ENCODE measurements at places on chromosomes 2 and 18.

GRCh38 chr2:199838399-199838798, 12.6 kb downstream of the FTCDNL1 start:
- no peak for DNase-seq

- no peak for DNase-seq
These were observed 77.2 kb upstream of the SLC38A11 start for GRCh38 chr2:165032559-165032958.

DNA sequence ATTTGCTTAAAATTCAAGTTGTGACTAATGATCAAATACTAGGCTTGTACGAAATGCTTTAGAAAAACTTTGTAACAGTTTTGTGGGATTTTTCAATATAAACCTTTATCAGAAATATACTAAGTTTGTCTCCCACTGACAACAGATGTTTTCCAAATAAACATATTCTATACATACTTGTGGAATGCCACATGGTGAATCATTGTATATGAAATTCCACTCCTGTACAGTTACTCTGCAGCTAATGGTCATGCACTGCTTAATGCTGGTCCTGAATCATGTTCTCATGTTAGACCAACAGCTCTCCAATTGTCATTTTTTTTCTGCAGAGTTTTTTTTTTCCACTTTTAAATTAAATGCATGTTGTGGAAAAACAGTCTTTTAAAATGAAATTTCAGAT, 90.1 kb downstream of the DPP4 start:
- no peak for DNase-seq

GRCh38 chr2:229244975-229245374, 26.1 kb downstream of the PID1 start:
- no peak for DNase-seq

GRCh38 chr2:237116431-237116830, 30.7 kb downstream of the COPS8 start:
- no peak for DNase-seq

DNA sequence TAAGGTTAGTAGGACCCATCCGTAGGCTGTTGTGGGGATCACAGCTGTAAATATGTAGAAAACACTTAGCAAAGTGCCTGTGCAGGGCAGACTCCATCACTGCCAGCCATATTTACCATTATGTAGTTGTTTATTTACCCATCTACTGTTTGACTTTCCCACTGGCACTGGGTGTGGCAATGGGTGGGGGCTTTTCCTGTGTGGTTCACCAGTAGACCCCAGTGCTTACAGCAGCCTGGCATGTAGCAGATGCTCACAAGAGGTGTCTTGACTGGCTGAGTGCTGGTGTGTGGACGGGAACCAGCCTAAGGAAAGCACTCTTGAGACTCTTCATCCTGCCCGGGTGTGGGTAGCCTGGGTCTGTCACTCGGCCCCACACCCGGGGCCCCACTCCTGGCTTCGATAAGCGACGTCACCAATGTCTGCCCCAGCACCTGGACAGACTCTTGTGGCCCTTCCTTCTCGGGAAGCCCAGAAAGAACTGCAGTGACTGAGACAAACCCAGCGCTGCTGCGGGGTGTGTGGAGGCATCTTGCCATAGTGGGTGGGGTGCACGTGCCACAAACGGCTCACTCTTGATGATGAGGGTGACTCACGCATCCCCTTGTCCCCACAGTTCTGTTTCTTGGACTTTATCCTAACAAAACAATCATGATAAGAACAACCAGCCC, 78.3 kb downstream of the HDAC4 start:
- no peak for DNase-seq

GRCh38 chr2:78734221-78734620, 291.3 kb upstream of the REG3G start:
- DNase-seq, result no peak

DNA sequence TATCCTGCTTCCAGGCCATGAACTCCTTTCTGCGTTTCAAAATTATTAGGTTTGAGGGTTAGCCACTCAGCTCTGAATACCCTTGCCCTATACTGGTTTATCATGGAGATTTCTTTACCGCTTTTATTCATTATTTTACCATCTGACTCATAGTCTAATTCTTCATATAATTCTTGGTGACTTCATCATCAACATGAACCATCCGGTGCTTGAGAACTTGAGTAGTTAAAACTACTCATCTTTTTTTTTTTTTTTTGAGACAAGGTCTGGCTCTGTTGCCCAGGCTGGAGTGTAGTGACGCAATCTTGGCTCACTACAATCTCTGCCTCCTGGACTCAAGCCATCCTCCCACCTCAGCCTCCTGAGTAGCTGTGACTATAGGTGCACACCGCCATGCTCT, 94.2 kb upstream of the LHCGR start:
- no peak for DNase-seq

GRCh38 chr2:232085826-232086425, 124.4 kb downstream of the DIS3L2 start:
- DNase-seq, result no peak

- no peak for DNase-seq
These were observed 297.9 kb downstream of the NDUFA10 start for GRCh38 chr2:239727182-239727775.

DNA sequence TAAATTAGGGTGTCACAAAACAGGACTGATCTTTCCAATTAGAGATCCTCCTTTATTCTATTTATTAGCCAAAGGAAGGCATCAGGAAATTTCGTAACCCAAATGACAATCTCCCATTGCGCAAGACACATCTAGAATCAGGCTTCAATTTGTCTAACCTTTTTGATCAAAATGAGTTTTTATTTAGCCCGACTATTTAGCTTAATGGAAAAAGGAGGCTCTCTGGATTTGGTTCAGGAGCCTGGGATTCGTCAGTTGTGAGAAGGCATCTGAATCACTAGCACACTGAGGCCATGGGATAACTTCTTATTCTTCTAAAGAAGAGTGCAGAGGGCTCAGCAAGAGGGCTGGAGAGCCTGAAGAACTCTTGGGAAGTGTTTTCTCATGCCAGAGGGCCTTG, 332.1 kb upstream of the ETAA1 start:
- DNase-seq, result no peak

GRCh38 chr2:222844323-222844722, 16.5 kb upstream of the ACSL3 start:
- DNase-seq, result no peak

DNA sequence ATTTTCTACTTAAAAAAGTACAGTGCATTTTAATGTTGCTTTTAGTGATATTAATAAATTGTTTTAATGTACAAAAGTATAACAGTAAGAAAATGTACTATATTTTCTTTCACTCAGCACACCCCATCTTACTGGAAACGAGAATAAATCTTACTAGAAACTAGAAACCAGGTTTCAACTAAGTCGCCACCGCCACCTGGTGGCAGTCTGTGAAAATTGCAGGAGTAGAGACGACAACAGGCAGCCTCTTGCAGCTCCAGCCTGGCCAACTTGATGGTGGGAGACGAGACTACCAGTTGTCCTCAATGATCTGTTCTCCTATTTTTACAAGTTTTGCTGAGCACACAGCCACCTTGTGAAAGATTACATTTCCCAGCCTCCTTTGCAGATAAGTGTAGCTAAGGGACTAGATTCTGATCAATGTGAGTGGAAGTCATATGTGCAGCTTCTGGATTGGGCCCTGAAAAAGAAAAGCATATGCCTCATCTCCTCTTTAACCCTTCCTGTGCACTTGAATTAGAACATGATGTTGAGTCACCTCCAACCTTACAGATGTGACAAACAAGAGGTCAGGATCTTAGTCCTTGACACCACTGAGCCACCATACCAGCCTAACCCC, 8.7 kb downstream of the OTOF start:
- no peak for DNase-seq

- no peak for DNase-seq
These were observed 38.4 kb upstream of the FRZB start for GRCh38 chr2:182904844-182905243.

DNA sequence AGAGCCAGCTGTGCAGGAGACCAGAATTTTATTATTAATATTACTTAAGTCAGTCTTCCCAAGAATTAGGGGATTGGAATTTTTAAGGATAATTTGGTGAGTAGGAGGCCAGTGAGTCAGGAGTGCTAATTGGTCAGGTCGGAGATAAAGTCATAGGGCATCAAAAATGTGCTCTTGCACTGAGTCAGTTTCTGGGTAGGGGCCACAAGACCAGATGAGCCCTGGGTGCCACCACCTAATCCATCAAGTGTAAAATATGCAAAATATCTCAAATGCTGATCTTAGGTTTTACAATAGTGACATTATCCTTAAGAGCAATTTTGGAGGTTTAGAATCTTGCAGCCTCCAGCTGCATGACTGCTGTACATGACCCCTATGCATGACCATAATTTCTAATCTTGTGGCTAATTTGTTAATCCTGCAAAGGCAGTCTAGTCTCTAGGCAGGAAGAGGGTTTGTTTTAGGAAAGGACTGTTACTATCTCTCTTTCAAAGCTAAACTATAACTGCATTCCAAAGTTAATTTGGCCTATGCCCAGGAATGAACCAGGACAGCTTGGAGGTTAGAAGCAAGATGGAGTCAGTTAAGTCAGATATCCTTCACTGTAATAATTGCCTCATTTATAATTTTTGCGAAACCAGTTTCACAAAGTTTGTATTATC, 215.9 kb downstream of the RNF152 start:
- no peak for DNase-seq

GRCh38 chr18:2508155-2508554, 63.1 kb downstream of the METTL4 start:
- DNase-seq, result no peak

GRCh38 chr2:183250472-183250871, 126.2 kb downstream of the NUP35 start:
- no peak for DNase-seq

- DNase-seq, result no peak
These were observed 6.5 kb upstream of the KCNG2 start for GRCh38 chr18:79790996-79791972.

DNA sequence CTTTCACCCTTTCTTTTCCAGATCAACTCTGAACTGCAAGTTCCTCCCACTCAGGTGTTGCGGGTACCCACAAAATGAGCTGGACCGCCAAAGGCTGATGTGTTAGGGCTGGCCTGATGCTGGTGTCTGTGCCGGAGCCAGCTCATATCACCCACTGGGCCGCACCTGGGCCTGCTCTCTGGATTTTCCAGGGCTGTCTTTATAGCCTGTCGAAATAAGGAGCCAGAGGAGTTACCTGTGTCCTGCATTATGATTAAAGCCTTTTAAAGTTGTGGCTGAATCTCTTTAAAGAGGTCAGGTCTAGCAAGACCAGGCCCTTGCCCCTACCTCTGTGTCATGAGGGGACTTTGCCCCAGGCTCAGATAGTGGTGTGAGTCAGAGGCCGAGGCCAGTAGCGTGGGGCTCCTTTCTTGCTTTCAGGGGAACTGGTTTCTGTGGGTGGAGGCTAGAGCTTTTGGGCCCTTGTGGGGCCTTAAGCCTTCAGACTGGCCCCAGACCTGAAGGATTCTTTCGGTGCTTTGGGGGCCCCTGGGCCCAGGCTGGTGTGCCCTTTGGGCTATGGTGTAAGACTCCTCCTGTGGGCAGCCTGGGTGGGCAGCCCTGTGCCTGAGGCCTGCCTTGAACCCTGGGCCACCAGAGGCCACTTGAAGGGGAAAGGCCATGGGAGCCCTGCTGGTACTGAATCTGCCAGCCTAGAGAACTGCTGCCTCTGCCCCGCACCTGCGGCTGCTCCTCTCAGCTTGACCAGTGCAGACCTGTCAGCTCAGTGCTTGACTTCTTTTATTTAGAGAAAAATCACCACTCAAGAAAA, 21.3 kb downstream of the OTOF start:
- DNase-seq, result no peak

GRCh38 chr2:238518821-238519186, 92.1 kb downstream of the ASB1 start:
- no peak for DNase-seq

- no peak for DNase-seq
These were observed 341.8 kb downstream of the ALK start for GRCh38 chr2:29579495-29580169.

GRCh38 chr2:216711348-216711747, 16.0 kb upstream of the IGFBP5 start:
- no peak for DNase-seq

DNA sequence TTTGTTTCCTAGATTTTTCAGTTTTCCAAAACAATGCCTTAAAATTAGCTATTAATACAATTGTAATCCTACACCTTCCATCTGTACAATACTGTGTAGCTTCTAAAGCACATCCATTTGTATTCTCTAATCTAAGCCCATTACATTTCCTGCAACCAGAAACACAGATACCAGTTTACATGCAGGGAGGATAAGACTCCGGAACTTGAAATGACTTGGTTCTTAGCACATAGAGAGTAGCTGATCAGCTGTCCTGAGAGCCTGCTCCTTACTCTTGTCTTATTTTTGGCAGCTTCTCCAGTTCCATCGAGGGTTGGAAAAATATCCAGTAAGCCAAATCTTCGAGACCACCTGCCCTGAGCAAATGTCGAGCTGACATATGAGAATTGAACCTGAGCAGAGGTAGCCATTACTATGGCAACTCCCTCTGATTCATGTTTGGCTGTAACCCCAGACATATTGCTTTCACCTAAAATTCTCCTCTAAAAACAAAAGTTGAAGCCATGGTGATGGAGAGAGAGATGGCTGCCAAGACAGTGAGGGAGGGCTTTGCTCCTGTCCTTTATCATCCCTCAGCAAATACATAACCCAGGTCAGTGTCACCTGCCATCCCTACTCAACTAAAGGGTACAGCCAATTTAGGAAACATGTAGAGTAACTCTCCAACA, 542.8 kb downstream of the IRS1 start:
- DNase-seq, result no peak

DNA sequence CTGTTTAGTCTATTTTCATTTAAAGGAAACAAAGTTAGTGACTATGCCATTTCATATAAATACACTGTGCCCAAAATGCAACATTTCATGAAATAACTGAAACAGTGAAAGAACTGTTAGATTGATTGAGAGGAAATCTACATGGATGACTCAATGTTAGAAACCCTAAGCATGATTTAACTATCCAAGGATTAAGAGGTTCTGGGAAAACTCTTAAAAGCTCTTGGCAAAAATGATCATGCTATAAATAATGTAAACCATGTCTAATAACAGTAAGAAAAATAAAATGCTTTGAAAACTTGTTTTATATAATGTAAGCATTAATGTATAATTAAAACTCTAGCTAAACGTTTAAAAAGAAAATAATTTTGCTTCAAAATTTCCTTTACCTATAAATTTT, 23.5 kb downstream of the MMADHC start:
- no peak for DNase-seq

DNA sequence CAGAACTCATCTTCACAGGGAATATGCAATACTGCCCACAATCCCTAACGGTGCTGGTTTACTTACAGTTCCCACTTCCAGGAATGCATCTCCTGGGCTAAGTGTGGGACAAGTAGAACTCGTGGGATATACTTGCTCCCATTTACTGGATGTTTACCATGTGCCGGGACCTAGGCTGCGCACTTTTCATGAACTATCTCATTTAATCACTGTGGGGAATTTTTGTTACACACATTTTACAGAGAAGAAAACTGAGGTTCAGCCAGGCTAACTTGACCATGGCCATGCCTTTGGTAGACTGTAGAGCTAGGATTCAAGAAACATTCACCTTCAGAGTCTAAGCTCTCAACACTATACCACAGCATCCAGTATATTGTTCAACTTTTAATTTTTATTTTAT, 24.4 kb upstream of the MBOAT2 start:
- DNase-seq, result no peak

All from hippocampal formation (tissue), 2 donors.